ENCODE measurements at places on chromosomes 11 and 22.

- no peak for DNase-seq
These were observed 131.0 kb downstream of the PLEKHA7 start for GRCh38 chr11:16883174-16883573.

GRCh38 chr11:75510004-75510722 is 15.6 kb downstream of the GDPD5 start:
- no peak for DNase-seq

- no peak for DNase-seq
These were observed 77.7 kb downstream of the BRD1 start for GRCh38 chr22:49749885-49750510.

GRCh38 chr22:26577081-26577480 is 12.9 kb downstream of the TPST2 start:
- no peak for DNase-seq

- no peak for DNase-seq
These were observed 396.4 kb upstream of the CCDC90B start for GRCh38 chr11:83682611-83682973.
